ENCODE measurements at places on chromosomes 2 and 18.

- H3K4me1 ChIP-seq, result no peaks in the 10 kb centered on the region
- no peak for DNase-seq
- H3K27me3 ChIP-seq, result no peaks in the 10 kb centered on the region
Observed at GRCh38 chr2:163462993-163463392, 272.8 kb downstream of the FIGN start.

GRCh38 chr2:163647300-163647699, 88.5 kb downstream of the FIGN start:
- no peaks in the 10 kb centered on the region for H3K4me1 ChIP-seq
- H3K27me3 ChIP-seq, result no peaks in the 10 kb centered on the region
- H3K36me3 ChIP-seq, result no peaks in the 10 kb centered on the region
- DNase-seq, result no peak

- no peak overlapping the region for H3K27ac ChIP-seq
- no peaks in the 10 kb centered on the region for H3K36me3 ChIP-seq
- DNase-seq, result no peak
- no peaks in the 10 kb centered on the region for H3K4me1 ChIP-seq
- H3K4me3 ChIP-seq, result no peak overlapping the region
Observed at GRCh38 chr2:176405477-176405876, 136.2 kb downstream of the MTX2 start.

- peaks cover 75% of the 10 kb centered on the region for H3K36me3 ChIP-seq
- H3K27ac ChIP-seq, result peak overlapping the region; percentile 46
- H3K4me1 ChIP-seq, result peaks cover 48% of the 10 kb centered on the region
- peak; percentile 44 for DNase-seq
- H3K4me3 ChIP-seq, result peak overlapping the region; percentile 19
Observed at GRCh38 chr2:85318222-85319074, 9.3 kb downstream of the TGOLN2 start.

DNA sequence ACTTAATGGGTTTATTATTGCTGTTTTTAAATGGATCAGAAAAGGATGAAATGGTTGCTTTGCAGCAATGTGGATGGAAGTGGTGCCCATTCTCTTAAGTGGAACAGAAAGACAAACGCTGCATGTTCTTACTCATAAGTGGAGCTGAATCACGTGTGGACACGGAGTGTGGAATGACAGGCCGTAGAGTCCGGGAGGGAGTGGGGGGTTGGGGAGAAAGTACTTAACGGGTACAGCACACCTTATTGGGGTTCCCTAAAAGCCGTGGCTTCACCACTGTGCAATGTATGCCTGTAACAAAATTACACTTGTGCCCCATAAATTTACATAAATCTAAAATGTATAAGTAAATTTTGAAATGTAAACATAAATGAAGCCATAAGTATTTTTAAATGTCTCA, 64.0 kb upstream of the CTDP1 start:
- H3K27me3 ChIP-seq, result no peaks in the 10 kb centered on the region
- H3K4me3 ChIP-seq, result no peak overlapping the region
- H3K27ac ChIP-seq, result no peak overlapping the region
- no peak for DNase-seq
- no peaks in the 10 kb centered on the region for H3K36me3 ChIP-seq

DNA sequence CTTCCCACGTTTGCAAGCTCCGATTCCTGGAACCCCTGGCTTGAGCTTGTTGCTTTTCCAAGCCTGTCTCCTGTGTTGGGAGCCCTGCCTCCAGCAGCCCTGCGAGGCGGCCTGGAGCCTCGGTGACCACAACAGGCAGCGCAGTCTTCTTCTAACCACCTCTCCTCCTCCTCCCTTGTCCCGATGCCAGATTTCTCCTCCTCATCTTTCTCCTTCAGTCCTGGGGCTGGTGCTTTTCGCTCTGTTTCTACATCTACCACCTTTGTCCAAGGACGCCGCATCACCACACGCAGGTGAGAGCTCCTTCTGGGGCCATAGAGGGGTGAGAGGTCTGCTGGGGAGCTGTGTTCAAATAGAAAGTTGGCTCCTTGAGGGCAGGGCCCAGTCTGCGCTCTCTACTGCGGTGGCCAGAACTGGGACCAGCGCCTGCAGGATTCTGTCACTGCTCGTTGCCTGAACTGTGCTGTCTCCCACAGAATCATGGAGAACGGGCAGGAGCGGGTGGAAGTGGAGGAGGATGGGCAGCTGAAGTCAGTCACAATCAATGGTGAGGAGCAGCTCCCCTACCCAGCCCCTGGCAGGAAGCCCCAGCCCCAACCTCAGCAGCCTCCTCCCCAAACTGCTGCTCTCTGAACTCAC, 3.9 kb downstream of the DNAJB2 start:
- peaks cover 17% of the 10 kb centered on the region for H3K36me3 ChIP-seq
- no peak overlapping the region for H3K4me3 ChIP-seq
- DNase-seq, result no peak
- H3K4me1 ChIP-seq, result peaks cover 20% of the 10 kb centered on the region

DNA sequence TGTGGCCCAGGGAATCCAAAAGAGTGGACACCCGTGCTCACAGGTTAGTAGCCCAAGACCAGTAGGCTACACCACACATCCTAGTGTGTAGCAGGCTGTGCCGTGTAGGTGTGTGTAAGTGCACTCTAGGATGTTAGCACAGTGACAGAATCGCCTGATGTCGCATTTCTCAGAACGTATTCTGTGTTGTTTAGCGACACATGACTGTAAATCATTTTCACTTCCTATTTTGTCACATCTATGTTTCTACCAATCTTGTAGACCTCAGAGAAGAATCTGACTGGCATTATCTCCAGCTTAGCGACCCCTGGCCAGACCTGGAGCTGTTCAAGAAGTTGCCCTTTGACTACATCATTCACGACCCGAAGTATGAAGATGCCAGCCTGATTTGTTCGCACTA, 45.1 kb downstream of the NTSR2 start:
- H3K27me3 ChIP-seq, result no peaks in the 10 kb centered on the region
- H3K4me1 ChIP-seq, result no peaks in the 10 kb centered on the region
- no peak overlapping the region for H3K4me3 ChIP-seq
- no peaks in the 10 kb centered on the region for H3K36me3 ChIP-seq

DNA sequence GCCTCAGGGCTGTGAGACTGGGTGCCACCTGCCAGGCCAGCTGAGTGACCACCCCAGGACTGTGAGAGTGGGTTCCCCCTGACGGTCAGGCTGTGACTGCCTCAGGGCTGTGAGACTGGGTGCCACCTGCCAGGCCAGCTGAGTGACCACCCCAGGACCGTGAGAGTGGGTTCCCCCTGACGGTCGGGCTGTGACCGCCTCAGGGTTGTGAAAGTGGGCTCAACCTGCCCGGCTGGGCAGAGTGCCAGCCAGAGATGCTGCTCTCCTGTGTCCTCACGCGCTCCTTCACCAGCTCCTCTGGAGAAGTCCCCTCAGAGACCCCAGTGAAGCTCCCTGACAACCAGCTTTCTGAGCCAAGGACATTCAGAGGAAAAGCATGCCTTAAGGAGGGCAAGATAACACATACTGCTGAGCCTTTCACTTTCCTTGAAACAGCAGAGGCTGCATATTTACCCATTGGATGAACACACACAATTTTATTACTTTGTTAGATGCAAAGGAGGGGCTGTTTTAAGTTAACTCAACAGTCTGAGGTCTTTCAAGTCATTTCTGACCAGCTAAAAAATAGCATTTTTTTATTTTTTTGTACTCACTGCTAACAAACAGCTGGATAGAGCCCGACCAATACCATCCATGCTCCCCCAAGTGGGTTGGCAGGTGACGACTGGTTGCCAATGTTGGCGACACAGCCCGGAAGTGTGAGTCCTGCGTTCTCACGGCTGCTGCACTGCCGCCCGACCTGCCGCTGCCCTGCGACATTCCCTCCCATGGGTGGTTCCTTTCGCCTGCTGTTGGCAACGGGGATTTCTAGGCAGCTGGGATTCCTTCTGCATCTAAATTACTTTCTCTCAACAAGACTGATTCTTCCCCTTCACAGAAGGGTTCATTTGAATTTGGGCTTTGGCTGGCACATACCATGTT, 70.7 kb downstream of the NDUFA10 start:
- no peak for DNase-seq
- no peaks in the 10 kb centered on the region for H3K4me1 ChIP-seq
- no peak overlapping the region for H3K4me3 ChIP-seq

DNA sequence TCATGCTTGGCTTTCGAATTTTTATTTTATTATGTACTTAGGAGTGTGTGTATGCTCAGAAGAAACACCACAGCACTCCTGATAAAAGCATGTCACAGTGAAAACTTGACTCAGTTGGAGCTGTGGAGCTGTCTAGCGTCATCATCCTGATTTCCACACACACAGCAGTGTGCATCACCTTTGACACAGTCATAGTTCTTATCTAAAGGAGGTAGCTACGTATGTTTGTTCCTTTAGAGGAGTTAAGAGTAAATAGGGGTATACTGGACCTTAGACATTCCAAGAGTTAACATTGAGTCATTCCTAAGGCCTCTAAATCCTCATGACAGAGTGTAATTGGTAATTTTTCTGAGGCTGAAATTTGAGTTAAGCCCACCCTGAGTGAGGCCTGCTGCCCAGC, 96.9 kb downstream of the PHLPP1 start:
- H3K27me3 ChIP-seq, result no peaks in the 10 kb centered on the region
- H3K4me1 ChIP-seq, result peaks cover 13% of the 10 kb centered on the region
- DNase-seq, result no peak
- peaks cover under 1% of the 10 kb centered on the region for H3K36me3 ChIP-seq

- H3K27ac ChIP-seq, result no peak overlapping the region
- peaks cover 8% of the 10 kb centered on the region for H3K36me3 ChIP-seq
- DNase-seq, result no peak
- peaks cover 22% of the 10 kb centered on the region for H3K4me1 ChIP-seq
Observed at GRCh38 chr2:191215666-191216065, 29.5 kb upstream of the MYO1B start.

GRCh38 chr2:55047677-55048299, 2.5 kb downstream of the RTN4 start:
- peak overlapping the region; percentile 77 for H3K27ac ChIP-seq
- no peaks in the 10 kb centered on the region for H3K27me3 ChIP-seq
- DNase-seq, result no peak

DNA sequence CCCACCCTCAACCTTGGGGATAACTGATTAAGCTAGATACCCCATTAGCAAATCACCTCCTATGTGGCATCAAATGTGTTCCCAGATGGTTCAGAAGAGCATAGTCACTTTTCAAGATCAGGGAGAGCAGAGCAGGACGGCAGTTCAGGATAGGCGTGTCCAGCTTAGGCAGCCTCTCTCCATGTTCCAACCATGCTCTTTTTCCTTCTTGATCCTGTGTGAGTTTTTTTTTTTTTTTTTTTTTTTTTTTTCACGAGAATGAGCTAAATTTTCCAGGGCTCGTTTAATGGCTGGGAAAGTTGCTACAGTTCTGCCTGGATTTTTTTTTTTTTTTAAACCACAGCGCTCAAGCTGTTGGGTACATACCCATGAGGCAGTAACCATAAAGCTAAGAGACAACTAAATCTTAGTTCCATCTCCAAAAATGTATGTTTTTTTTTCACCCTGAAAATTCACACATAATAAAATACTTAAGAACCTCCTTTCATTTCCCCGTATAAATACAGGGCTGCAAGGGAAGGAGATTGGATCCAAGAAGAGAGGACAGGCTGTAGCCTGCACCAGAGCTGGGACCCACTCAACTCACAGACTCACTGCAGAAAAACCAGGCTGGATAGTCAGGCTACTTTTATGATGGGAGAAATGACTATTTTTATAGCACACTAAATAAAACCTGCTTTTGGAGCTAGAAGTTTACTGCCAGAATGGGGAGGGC, 244.3 kb downstream of the SETBP1 start:
- no peaks in the 10 kb centered on the region for H3K36me3 ChIP-seq
- DNase-seq, result no peak
- H3K4me1 ChIP-seq, result no peaks in the 10 kb centered on the region
- peaks cover 4% of the 10 kb centered on the region for H3K27me3 ChIP-seq

All from T-helper 2 cell treated with Interferon-gamma antibody and Interleukin-4, amounts not matched to agents 5 μg/mL and 100 μg/mL, for 36 hours (primary cell).